ENCODE measurements at places on chromosomes 7 and 10. TPM values are rescaled to one million over a fixed set of nuclear protein-coding genes. Genes with fewer than 3 reads are reported as not detected.

DNA sequence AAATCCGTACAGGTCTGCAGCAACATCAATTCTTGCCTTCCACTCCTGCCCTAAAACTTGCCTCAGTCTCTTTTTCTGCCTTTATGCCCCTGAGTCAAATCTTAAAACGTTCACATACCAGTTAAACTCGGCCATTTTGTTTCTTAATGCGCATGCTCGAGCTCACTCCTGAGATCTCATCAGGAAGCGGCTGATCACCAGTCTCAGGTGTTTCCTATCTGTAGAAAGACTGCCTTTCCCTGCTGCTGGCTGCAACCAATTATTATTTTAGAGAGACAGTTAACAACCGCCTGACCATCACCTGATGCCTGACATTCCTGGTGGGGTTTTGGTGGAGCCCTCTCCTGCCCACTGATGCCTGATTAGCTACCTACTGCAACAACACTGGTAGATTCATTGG, 70.2 kb upstream of the TMEM140 start:
- H3K36me3 ChIP-seq, result peaks cover 3% of the 10 kb centered on the region
- no peak overlapping the region for H3K4me3 ChIP-seq
- H3K27me3 ChIP-seq, result no peaks in the 10 kb centered on the region
- DNase-seq, result no peak

DNA sequence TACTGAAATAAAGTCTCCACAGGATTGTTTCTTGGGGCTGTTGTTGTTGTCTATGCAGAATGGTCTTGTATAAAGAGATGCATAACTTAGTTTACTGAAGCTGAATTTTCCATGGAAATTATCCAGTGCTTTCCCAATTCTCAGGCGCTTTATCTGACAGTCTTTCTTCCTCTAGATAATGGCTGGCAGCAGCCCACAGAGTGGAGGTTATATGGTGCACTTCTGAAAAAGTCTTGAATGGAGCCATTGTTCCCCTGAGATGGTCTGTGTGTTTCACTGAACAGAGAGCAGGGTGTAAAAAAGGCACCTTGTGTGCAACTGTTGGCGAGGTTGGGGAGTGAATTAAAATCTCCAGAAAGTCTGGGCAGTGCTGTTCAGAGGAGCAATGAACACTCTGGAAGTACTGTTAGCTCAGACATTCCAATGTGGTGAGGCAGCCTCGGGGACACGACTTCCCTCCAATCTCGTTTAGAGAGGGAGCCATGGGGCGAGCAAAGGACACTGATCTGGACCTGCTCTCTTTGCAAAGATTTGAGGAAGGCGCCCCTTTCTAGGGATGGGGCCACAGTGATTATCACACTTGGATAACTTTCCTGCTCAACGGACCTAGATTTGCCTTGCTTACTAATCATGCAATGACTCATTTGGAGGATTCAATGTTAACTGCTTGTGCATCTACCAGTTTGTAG, 2.0 kb upstream of the PLCE1 start:
- peak overlapping the region; percentile 47 for H3K4me3 ChIP-seq
- H3K4me1 ChIP-seq, result peaks cover 41% of the 10 kb centered on the region
- peak overlapping the region; percentile 97 for H3K27ac ChIP-seq
- H3K27me3 ChIP-seq, result peaks cover 17% of the 10 kb centered on the region

GRCh38 chr7:6642861-6643640, 5.9 kb downstream of the ZNF316 start:
- H3K27me3 ChIP-seq, result no peaks in the 10 kb centered on the region
- H3K36me3 ChIP-seq, result peaks cover 11% of the 10 kb centered on the region
- DNase-seq, result no peak
- H3K4me3 ChIP-seq, result no peak overlapping the region
- H3K4me1 ChIP-seq, result peaks cover 8% of the 10 kb centered on the region

GRCh38 chr10:78913219-78914059, 155.3 kb upstream of the ZMIZ1 start:
- no peak overlapping the region for H3K27ac ChIP-seq
- peaks cover 20% of the 10 kb centered on the region for H3K4me1 ChIP-seq
- no peak for DNase-seq
- H3K27me3 ChIP-seq, result peaks cover 29% of the 10 kb centered on the region
- no peaks in the 10 kb centered on the region for H3K36me3 ChIP-seq

The UTF1 gene
- total RNA-seq, result not detected

The HILPDA gene
- 36.8 TPM for total RNA-seq
